Tibial nerve (tissue), 4 donors: ENCODE measurements at places on chromosomes 3 and 15.

DNA sequence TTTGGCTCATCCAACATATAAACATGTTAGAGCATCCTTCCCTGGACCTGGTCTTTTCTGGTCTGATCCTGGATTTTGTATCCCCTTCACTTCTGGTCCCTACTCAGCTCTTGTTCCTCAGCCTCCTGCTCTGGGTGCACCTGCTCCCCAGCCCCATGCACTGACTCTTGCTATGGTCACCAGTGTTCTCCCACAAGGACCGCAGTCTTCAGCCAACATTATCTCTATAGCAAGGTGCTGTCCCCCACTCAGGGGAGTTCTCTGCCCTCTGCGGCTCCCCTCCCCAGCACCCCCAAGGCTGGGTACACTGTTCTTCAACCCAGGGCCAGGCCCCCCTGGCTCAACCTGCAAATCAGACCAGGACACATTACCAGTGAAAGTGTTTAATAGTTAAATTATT is 80.2 kb downstream of the SEC22A start:
- no peaks in the 10 kb centered on the region for H3K4me1 ChIP-seq
- no peak overlapping the region for H3K27ac ChIP-seq
- no peaks in the 10 kb centered on the region for H3K27me3 ChIP-seq
- DNase-seq = no peak

DNA sequence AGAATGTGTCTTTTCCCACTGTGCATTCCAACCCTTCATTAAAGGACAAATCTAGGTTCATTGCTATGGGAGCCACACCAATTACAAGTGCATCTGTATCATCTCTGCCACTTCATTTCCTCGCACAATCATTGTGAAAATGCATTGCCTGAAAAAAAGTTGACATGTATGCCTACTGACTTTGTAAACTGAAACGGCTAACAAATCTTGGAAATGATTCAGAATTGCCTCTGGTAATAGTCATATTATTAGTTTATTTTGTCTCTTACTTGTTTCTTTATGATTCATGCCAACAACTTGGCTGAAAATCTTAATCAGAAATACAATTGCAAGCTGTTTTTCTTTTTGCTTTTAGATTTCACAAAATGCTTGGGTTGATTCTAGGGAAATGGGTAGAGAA is 497.1 kb downstream of the ZIC1 start:
- no peaks in the 10 kb centered on the region for H3K27me3 ChIP-seq
- H3K4me3 ChIP-seq = no peak overlapping the region
- H3K36me3 ChIP-seq = no peaks in the 10 kb centered on the region
- no peak for DNase-seq

DNA sequence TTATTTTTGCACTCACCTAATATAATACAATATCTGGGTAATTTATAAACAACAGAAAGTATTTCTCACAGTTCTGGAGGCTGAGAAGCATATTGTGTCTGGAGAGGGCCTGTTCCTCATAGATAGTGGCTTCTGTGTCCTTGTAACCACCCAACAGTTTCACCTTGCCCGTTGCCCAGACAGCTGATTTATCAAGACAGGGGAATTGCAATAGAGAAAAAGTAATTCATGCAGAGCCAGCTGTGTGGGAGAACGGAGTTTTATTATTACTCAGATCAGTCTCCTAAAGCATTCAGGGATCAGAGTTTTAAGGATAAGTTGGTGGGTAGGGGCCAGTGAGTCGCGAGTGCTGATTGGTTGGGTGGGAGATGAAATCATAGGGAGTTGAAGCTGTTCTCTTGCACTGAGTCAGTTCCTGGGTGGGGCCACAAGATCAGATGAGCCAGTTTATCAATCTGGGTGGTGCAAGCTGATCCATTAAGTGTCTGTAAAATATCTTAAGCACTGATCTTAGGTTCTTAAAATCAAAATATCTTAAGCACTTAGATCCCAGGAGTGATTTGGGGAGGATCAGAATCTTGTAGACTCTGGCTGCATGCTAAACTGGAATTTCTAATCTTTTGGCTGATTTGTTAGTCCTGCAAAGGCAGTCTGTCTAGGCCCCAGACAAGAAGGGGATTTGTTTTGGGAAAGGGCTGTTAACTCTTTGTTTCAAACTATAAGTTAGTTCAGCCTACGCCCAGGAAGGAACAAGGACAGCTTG is 33.9 kb upstream of the C15orf39 start:
- no peaks in the 10 kb centered on the region for H3K4me1 ChIP-seq
- H3K27ac ChIP-seq = no peak overlapping the region
- no peaks in the 10 kb centered on the region for H3K36me3 ChIP-seq
- DNase-seq = no peak
- H3K27me3 ChIP-seq = no peaks in the 10 kb centered on the region

GRCh38 chr3:126446301-126446700 is 29.4 kb downstream of the ZXDC start:
- H3K27me3 ChIP-seq = no peaks in the 10 kb centered on the region
- no peak for DNase-seq
- H3K27ac ChIP-seq = no peak overlapping the region
- H3K4me3 ChIP-seq = no peak overlapping the region
- H3K4me1 ChIP-seq = no peaks in the 10 kb centered on the region

GRCh38 chr3:133979553-133979952 is 50.2 kb downstream of the SLCO2A1 start:
- H3K36me3 ChIP-seq = no peaks in the 10 kb centered on the region
- H3K4me3 ChIP-seq = no peak overlapping the region
- H3K27ac ChIP-seq = no peak overlapping the region
- DNase-seq = no peak
- no peaks in the 10 kb centered on the region for H3K27me3 ChIP-seq
- H3K4me1 ChIP-seq = no peaks in the 10 kb centered on the region

GRCh38 chr15:78685159-78685921 is 44.3 kb upstream of the CHRNB4 start:
- no peak overlapping the region for H3K4me3 ChIP-seq
- no peaks in the 10 kb centered on the region for H3K27me3 ChIP-seq
- DNase-seq = no peak
- no peak overlapping the region for H3K27ac ChIP-seq
- no peaks in the 10 kb centered on the region for H3K36me3 ChIP-seq

DNA sequence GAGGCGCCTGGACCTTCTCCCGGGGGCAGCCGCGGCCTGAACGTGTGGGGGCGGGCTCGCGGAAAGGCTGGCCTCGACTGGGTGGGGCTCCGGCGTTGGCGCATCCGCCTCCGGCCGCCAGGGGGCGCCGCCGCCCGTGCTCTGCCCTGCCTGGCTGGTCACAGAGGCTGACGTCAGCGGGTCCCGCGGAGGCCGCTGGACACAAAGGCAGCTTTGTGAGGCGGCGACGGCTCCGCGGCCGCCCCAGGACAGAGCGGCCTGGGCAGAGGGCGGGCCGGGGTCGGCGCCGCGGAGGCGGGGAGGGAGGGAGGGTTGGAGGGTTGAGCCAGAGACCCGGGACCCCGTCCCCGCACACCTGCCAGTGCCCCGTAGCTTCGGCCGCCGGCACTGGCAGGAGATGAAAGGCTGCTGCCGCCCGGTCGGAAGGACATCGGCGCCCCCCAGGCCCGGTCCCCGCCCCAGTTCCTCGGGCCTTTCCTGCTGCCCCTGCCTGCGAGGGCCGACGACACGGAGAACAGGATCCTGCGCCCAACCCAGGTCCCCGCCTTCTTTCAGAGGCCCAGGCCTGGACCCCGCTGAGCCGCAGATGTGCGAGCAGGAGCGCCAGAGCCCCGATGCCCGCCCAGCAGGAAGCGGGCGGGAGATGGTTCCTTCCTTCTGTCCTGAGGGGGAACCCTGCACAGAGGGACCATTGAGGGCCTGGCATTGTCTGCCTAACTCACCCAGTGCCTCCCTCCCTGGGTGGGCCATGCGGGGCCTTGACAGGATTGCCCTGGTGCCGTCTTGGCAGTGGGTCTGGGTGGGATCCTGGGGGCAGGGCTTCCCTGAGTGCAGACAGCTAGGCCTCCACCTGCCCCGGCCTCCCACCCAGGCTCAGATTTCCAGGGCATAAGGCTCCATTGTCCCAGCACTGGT is 8.7 kb upstream of the SEMA3B start:
- H3K27me3 ChIP-seq = no peaks in the 10 kb centered on the region
- no peaks in the 10 kb centered on the region for H3K4me1 ChIP-seq
- H3K36me3 ChIP-seq = peaks cover 33% of the 10 kb centered on the region
- H3K4me3 ChIP-seq = peak overlapping the region; percentile 65
- peak overlapping the region; percentile 98 for H3K27ac ChIP-seq

DNA sequence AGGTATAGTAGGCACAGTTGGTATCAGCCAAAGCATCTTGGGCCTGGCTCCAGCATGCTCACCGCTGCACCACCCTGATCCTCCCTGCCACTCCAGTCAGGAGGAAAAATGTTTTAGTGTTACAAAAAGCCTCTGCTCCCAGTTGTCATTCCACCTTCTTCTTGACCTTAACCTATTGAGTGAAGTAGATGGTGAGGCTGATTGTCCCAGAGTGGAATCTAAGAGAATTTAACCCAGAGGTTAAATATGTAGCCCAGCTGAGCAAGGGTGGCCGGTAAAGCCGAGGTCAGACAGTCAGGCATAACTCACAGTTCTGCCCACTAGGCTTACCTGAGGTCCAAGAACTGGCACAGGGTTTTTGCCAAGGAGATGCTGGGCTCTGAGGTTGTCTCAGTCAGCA is 30.7 kb upstream of the TNIK start:
- H3K4me1 ChIP-seq = no peaks in the 10 kb centered on the region
- H3K27me3 ChIP-seq = no peaks in the 10 kb centered on the region
- no peak for DNase-seq
- H3K27ac ChIP-seq = no peak overlapping the region

DNA sequence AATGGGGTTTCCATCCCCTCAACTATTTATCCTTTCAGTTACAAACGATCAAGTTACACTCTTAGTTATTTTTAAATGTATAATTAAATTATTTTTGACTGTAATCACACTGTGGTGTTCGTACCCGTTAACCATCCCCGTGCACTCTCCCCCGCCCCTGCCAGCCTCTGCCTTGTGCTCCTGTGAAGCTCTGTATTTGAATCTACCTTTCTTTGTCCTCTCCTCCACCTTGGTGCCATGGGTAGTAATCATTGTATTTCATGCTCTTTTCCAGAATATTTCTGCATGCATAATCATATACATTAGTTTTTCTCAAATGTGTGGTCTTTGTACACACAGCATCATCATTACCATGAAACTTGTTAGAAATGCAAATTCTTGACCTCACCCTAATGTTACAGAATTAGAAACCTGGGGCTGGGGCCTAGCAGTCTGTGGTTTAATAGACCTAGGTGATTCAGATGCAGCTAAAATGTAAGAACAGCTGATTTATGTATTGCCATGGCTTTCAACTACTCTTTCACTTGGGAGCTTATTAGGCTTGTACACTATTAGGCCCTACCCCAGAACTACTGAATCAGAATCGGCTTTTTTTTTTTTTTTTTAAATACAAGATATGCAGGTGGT is 91.5 kb downstream of the STT3B start:
- DNase-seq = no peak
- H3K27ac ChIP-seq = no peak overlapping the region
- no peaks in the 10 kb centered on the region for H3K27me3 ChIP-seq
- H3K36me3 ChIP-seq = no peaks in the 10 kb centered on the region

DNA sequence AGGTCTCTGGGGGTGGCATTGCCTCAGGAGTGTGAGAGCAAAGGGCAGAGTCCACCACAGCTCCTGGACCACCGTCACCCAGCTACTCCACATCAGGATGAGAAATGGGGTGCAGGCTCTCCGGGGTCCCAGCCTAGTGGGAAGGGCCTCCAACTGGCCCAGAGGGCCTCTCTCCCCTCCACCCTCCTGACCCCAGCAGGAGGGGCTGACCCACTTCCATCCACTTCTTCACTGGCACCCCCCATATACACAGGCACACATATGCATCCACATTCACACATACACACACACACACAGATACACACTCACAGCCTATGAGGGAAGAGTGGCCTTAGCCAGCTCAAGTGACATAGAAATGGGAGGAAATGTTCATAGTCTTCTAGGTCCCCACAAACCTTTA is 286.0 kb downstream of the OCA2 start:
- H3K4me1 ChIP-seq = no peaks in the 10 kb centered on the region
- H3K36me3 ChIP-seq = no peaks in the 10 kb centered on the region
- no peak overlapping the region for H3K4me3 ChIP-seq
- H3K27me3 ChIP-seq = no peaks in the 10 kb centered on the region
- H3K27ac ChIP-seq = no peak overlapping the region

GRCh38 chr15:75007216-75007615 is 11.9 kb downstream of the SCAMP5 start:
- DNase-seq = no peak
- no peak overlapping the region for H3K27ac ChIP-seq
- H3K4me3 ChIP-seq = no peak overlapping the region
- peaks cover 5% of the 10 kb centered on the region for H3K36me3 ChIP-seq
- no peaks in the 10 kb centered on the region for H3K4me1 ChIP-seq

DNA sequence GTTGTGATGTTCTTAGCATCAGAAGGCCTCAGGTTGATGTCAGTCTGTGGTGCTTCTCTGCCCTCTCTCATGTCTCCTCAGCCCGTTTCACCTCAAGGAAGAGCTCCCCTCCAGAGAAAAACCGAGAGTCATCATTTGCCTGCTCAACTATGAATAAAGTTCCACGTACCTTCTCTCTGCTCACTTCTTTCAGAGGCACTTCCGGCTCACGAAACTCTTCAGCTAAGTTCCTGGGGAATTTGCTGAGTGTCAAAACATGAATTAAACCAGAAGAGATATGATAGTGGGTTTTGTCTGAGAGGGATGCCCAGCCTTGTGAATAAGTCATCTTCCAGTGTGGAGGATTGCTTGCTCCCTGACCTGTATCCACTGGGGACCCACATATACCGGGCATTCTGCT is 37.7 kb downstream of the CCR4 start:
- no peak overlapping the region for H3K27ac ChIP-seq
- no peak overlapping the region for H3K4me3 ChIP-seq
- no peaks in the 10 kb centered on the region for H3K36me3 ChIP-seq
- H3K4me1 ChIP-seq = no peaks in the 10 kb centered on the region
- no peaks in the 10 kb centered on the region for H3K27me3 ChIP-seq

GRCh38 chr15:43518197-43518761 is 871 bp downstream of the MAP1A start:
- no peaks in the 10 kb centered on the region for H3K27me3 ChIP-seq
- no peak for DNase-seq
- H3K4me3 ChIP-seq = peak overlapping the region; percentile 53
- H3K4me1 ChIP-seq = peaks cover 31% of the 10 kb centered on the region
- H3K36me3 ChIP-seq = peaks cover 4% of the 10 kb centered on the region

- no peak for DNase-seq
- no peak overlapping the region for H3K27ac ChIP-seq
- H3K4me3 ChIP-seq = no peak overlapping the region
- no peaks in the 10 kb centered on the region for H3K36me3 ChIP-seq
- H3K4me1 ChIP-seq = no peaks in the 10 kb centered on the region
Measured at GRCh38 chr3:67389176-67389575, 265.2 kb downstream of the SUCLG2 start.

DNA sequence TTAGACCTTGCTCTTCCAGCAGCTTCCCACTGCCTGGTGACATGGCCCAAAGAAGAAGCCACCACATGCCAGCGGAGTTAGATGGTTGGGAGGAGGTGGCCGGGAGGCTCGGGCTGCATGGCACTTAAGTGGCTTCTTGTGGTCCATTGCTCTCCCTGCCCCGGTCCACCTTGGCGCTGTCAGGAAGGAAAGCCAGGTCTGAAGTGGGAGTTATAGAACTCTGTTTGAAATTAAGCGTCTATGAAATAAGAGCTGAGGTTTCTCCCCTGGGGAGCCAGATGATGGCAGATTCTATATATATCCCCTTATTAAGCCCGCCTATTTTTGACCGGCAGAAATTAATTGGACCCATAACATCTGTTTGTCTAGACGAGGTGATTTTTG is 61.2 kb downstream of the ITGA11 start:
- peaks cover 21% of the 10 kb centered on the region for H3K4me1 ChIP-seq
- no peaks in the 10 kb centered on the region for H3K27me3 ChIP-seq
- H3K36me3 ChIP-seq = no peaks in the 10 kb centered on the region
